ENCODE measurements at places on chromosomes 2 and 18. TPM values are rescaled to one million over a fixed set of nuclear protein-coding genes. Genes with fewer than 3 reads are reported as not detected.

CD8A gene
- total RNA-seq: 208 TPM

VAMP5 gene
- 35.0 TPM for total RNA-seq

ARPC2 gene
- total RNA-seq: 824 TPM

NT5DC4 gene
- 2.0 TPM for total RNA-seq

GNLY gene
- total RNA-seq: 6,542 TPM

STK39 gene
- 66.6 TPM for total RNA-seq

ZNF396 gene
- total RNA-seq: 1.2 TPM

C2orf78 gene
- not detected for total RNA-seq

SERPINB10 gene
- total RNA-seq: not detected

BMPR2 gene
- 23.2 TPM for total RNA-seq

REV1 gene
- total RNA-seq: 49.1 TPM

MLPH gene
- not detected for total RNA-seq

LINC00305 gene
- total RNA-seq: not detected

SCN2A gene
- not detected for total RNA-seq

IL1RL2 gene
- total RNA-seq: not detected

SATB2 gene
- total RNA-seq: 0.79 TPM

Measured in natural killer cell (primary cell).